CD4-positive, alpha-beta T cell treated with Interleukin-4 for 1 hour (primary cell): ENCODE measurements at places on chromosomes 7 and 10.

DNA sequence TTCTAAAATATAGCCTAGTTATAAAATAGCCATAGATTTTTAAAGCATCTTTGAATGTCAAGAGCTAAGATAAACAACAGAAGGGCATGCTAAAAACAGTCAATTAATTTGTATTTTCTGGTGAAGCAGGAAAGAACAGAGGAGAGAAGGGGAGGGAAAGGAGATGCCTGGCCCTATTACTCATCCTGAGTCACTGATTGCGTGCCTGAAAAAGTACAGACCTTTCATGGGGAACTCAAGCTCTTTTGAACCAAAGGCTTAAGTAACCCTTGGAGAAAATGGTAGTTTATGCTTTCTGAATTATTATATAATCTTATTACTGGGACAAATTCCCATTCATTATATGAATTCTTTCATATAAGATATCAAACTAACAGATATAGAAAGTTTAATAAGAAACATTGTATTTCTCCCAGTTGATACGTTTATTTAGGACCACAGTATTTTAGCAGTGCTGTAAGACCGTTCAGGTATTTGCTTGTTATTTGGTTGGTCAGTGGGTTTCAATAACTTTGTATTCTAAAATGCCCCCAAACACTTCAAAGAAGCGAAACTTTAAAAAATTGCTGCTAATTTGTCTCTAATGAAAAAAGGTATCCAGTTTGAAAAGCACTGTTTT, 151.3 kb downstream of the HGF start:
- no peak for DNase-seq

DNA sequence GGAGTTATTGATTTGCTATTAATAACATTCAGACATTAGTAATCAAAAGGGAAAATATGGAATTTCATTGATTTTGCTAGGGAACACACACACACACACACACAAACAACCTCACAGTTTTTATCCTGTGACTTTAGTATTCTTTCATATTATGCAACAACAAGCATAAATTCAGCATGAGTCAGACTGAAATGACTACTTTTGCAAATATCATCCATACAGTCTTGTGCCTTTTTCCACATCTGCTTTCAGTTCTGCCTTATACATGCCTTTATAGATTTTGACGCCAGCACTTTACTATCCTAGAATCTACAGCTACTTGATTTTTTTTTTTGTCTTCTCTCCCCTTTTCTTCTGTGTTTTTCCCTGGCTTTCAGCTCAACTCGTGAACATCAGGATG, 975.8 kb upstream of the LRRTM3 start:
- no peak for DNase-seq

GRCh38 chr10:28130267-28130666, 131.4 kb upstream of the ODAD2 start:
- no peak for DNase-seq

GRCh38 chr10:33365301-33365700, 30.8 kb upstream of the NRP1 start:
- DNase-seq, result no peak

- no peak for DNase-seq
Observed at GRCh38 chr7:11760372-11760771, 71.6 kb downstream of the THSD7A start.

- no peak for DNase-seq
Observed at GRCh38 chr7:44111761-44112160, 7.6 kb downstream of the AEBP1 start.

GRCh38 chr10:68403701-68404100, 3.4 kb downstream of the RUFY2 start:
- DNase-seq, result no peak

GRCh38 chr10:61452655-61453641, at the start of gene TMEM26:
Gene TMEM26 (minus strand): TSS chr10:61453381. CDS start chr10:61453081, 300 bp downstream.
- DNase-seq, result no peak

DNA sequence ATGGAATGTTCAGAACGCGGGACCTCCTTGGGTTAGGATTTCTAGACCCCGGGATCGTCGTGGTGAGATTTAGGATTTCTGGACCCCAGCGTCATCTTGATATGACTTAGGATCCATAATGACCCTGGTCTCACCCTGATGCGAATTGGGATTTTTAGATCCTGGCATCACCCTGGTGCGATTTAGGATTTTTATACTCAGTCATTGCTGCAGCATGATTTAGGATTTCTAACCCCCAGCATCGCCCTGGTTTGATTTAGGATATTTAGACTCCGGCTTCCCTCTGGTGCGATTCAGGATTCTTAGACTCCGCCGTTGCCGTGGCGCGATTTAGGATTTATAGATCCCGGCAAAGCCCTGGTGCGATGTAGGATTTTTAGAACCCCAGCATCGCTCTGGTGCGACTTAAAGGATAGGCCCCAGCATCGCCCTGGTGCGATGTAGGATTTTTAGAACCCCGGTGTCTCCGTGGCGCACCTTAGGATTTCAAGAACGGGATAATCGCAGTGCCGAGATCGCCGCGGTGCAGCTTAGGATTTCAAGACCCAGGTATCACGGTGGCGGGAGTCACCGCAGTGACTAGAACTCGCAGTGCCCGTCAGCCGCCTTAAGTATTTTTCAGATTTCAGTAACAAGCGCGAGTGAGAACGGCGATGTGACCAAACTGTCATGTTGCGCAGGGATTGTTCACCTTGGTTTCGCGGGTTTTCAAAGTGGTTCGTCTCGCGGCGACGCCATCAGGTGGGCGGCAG, 814 bp downstream of the MEST start:
- DNase-seq, result no peak

DNA sequence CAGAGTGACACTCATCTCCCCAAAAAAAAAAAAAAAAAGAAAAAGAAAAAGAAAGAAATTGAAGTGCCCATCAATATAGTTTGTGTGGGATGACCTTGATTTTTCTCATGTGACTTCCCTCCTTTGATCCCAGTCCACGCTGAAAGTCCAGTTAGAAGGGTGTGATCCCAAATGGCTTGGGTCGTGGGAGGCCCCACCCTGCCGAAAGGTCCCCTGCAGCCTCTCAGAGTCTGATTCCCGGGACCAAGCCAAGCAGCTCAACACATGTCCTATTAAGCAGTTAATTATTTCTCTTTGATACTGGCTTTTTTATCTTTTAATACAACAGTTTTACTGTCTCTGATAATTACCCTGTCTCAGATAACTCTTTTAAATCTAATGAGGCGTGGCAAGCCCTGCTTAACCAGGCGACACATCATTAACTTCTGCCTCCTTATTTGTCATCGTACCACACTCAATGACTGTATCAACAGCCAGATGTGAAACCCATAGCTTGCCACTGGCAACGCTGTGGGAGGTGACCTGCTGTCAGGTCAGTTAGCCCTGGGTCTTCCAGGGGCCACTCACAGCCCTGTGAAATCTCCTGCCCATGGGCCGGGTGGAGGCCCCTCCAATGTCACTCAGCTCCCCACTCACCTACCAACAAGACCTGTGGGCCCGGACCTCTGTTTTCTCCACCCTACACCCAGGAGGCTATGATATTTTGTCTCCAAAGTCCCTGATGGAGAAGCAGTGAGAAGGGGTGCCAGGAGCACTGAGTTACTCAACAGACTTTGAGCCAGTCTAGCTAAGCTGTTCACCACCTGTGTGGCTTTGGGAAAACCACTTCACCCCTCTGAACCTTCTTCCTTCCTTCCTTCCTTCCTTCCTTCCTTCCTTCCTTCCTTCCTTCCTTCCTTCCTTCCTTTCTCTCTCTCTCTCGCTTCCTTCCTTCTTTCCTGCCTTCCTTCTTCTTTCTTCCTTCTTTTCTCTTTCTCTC, 110.0 kb upstream of the SFMBT2 start:
- DNase-seq, result no peak

GRCh38 chr10:45325116-45325515, 9.7 kb upstream of the OR13A1 start:
- DNase-seq, result no peak

DNA sequence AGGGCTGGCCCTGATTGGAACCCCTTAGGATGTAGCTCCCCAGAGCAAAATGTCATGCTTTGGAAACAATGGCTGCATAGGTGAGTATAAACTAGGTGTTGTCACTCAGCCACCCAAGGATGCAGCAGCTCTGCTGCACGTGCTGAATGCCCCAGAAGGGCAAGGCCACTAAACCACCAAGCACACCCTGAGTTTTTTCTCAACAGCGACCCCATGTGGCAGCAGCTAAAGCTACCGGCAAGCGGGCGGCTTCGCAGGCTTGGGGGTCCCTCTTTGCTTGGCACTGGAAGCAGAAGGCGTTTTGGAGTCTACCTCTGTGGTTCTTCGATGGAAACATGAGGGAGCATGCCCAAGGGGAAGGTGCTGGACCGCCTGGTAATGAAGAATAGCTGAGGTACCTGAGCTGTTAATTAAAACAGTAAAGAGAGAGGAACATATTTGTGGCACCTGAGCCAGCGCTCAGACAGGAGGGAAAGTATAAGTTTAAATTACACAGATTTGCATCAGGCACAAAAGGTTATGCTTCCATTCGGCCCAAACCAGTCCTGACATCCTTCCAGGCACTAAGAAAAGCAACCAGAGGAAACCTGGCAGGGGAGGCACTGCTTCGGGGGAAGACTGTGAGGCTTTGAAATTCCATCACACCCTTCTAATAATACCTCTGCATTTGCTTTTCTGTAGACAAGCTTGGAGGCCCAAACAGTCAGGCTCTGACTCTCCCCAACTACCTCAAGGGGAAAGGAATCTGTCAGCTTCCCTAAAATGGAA, 152.1 kb downstream of the GFRA1 start:
- no peak for DNase-seq

- DNase-seq, result no peak
Observed at GRCh38 chr7:39094731-39095130, 117.0 kb downstream of the POU6F2 start.

DNA sequence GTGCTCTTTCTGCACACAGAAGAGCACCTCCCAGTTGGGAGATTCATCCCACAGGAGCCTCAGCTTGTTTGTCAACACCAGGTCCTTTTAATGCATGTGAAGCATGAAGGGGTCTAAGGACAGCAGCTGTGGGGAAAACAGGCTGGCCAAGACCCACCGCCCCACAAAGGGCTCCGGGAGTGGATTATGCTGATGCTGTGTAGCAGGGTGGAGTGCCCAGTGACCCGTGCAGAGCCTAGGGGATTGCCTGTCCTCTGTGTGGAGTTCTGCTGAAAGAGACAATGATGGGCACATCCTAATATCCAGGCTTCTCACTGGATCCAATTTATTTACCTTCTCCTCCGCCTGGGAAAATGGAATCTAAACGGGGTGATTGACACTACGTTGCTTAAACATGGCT, 74.0 kb downstream of the PIP4K2A start:
- DNase-seq, result no peak

- DNase-seq, result no peak
Observed at GRCh38 chr10:43043342-43043772, 33.5 kb upstream of the RET start.

DNA sequence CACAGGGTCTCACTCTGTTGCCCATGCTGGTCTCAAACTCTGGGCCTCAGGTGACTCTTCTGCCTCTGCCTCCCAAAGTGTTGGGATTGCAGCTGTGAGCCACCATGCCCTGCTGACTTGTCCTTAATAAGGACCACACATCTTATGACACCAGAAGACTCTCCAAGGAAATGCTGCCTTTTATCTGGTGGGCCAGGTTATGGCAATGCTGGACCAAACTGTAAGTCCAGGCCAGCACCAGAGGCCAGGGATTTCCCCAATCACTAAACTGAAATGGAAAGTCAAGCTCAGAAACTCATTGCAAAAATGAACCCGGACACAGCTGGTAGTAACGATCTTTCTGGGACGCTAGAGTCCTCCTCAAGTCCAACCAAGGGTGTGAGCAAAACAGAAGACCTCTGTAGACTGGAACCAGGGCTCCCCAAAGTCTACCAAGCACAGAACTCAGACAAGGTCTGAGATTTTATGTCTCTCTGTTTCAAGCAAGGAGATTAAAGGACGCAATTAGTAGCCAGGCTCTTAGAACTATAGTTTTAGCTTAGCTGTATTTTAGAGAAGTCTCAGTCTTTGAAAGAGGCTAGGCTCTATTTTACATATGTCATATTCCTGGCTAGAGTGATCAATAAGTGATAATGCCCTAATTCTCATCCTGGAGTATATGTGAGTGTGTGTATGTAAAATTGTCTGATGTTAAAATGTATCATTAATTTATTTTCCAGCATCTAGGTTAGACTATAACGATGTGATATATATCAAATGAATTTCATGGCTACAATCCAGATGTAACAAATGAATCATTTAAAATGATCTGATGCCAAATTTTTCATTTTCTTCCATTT, 74.0 kb upstream of the ITGB1 start:
- no peak for DNase-seq

DNA sequence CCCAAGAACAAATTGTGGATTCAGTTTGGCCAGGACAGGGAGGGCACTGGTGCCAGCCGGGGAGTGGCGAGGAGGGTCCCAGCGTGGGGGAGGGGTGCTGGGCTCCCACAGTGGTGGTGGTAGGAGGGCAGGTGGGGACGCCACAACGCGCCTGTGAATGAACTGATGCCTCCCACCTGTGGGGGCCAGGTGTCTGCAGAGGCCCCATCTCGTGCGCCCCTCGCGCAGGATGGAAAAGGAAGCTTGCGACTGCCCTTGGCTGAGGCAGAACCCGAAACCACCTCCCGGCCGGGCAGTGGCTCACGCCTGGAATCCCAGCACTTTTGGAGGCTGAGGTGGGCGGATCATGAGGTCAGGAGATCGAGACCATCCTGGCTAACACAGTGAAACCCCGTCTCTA, 72.0 kb downstream of the MICALL2 start:
- DNase-seq, result no peak

DNA sequence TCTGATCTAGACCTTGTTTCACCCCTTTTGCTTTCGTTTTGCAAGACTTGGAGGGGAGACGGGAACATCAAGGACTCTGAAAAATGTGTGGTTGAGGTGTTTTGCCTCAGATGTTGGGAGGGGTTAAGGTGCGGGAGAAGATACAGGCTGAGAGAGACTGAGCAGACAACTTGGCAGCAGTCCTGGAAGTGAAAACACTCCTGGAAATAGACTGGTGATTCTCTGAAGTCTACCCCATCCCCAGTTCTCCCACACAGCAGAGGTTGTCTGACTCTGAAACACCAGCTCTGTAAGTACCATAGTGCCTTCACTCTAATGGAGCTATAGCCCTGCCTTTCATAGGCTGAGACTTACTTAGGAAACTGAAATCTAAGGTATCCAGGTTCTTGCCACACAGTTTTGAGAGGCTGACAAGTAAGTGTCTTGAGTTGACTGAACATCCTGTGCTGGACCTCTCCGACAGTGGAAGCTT, 152.5 kb downstream of the PPP1R9A start:
- DNase-seq, result no peak

GRCh38 chr7:102292813-102293798, 6.4 kb downstream of the SH2B2 start:
- no peak for DNase-seq

DNA sequence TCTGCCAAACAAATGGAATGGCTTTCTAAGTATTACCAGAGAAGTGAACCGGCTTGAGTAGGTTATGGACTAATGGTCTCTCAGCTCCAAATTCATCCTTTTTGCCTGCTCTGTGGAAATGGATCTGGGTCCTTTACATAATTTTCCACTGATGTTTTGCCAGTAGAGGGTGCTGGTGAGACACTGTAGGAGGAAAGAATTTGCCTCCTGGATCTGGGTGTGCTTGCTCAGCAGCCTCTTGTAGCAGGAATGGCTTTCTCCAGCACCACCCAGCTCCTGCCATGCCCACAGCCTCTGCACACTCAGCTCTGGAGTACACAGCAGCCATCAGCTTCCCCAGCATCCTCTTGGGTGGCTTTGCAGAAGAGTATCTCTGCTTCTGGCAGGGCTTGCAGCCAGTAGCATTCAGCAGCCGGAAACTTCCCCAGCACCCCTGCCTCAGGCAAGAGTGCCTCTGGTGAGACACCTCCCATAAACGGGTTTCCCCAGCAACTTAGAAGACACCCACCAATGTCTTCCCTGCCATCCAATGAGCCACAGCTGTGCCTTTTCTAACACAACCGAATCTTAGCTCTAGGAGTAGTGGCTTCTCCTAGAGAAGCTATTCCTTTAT, 235.0 kb upstream of the PLPP4 start:
- DNase-seq, result no peak
